ENCODE measurements at places on chromosomes 1 and 21.

- DNase-seq = no peak
Measured at GRCh38 chr1:31576743-31577455, 584 bp downstream of the TINAGL1 start.

GRCh38 chr1:245172026-245172425, 17.2 kb downstream of the KIF26B start:
- no peak for DNase-seq

GRCh38 chr1:4461726-4462290, 192.6 kb upstream of the AJAP1 start:
- DNase-seq = no peak

DNA sequence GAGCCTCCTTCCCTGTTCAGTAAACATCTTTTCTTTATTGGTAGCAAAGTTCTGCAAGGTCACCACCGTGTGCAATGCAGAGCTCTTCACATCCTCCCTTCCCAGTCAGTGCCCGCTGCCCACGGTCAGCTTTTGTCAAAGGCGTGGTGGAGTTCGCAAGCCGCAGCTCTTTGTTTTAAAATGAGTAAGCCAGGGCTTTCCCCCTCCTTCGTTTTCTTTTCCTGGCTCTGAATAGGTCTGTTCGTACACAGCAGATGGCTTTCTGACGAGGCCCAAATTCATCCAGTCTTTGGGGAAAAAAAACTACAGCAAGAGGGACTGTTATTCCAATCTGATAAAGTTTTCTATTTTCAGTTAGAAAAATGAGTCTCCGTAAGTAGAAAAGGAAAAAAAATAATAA, 153.2 kb downstream of the LRIG2 start:
- no peak for DNase-seq

GRCh38 chr1:217617126-217617525, 13.8 kb downstream of the GPATCH2 start:
- no peak for DNase-seq

DNA sequence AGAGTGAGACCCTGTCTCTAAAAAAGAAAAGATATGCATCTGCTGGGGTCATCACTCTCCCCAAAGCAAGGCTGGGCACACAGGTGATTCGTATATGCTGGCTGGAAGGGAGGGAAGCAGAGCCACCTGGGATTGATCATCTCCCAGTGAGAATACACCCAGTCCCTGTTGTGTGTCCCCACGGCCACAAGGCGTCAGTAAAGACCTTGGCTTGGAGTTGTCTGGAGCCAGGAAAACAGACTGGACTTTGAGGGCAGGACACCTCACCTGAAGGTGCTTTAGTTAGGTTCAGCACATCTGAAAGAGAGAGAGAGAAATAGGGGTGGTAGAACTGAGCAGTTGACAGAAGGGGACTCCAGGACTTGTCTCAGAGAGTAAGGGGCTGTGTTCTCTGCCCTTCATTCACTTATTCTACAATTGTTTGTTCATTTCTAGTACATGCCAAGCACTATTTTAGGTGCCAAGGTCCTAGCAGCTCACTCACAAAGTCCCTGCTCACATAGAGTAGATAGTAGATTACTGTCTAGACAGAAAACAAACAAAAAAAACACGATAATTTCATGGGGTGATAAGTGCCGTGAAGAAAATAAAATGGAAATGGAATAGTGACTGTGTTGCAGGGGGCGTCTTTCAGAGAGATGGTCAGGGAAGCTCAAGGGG, 13.5 kb downstream of the CITED4 start:
- DNase-seq = peak; percentile 66

- peak; percentile 29 for DNase-seq
Measured at GRCh38 chr1:205042911-205043806, at the start of gene CNTN2. CNTN2 (plus strand) TSS chr1:205043212; CDS start chr1:205053186, 9,974 bp downstream.

- no peak for DNase-seq
Measured at GRCh38 chr1:83682132-83682531, 316.8 kb downstream of the TTLL7 start.

DNA sequence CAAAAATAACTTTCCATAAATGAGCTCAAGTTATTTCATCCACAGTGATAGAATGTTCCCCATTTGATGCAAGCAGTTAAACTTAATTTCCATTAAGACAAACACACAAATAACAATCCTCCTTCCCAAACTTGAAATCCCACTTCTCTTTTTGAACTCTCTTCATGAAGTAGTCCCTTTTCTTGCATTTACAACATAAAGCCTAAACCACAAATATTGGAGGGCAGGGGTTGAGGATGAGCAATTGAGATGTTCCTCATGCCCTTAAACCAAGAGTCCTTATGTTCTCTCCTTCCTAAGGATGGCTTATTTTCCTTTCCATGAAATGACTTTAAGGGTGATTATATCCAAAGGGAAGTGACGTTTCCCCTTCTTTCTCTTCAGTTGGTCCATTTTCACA, 228.8 kb downstream of the DISC1 start:
- DNase-seq = no peak

GRCh38 chr1:42931911-42932422, 26.7 kb downstream of the SLC2A1 start:
- DNase-seq = peak; percentile 92

DNA sequence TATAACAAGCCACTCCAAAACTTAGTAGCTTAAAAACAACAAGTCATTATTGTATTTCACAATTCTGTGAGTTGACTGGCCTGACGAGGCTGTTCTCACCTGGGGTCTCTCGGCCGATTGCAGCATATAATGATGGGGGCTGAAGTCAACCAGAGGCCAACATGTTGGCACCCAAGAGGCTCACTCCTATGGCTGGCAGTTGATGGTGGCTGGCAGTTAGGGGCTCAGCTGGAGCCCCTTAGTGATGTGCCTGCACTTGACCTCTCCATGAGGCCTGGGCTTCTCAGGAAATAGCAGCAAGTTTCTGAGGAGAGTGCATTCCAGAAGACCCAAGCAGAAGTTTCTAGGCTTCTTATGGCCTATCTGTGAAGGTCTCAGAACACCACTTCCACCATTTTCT, 459.4 kb downstream of the NPHP4 start:
- DNase-seq = no peak

- DNase-seq = no peak
Measured at GRCh38 chr1:197467881-197468280, 199.8 kb downstream of the CRB1 start.

GRCh38 chr21:18603980-18604379, 200.4 kb upstream of the TMPRSS15 start:
- DNase-seq = no peak

DNA sequence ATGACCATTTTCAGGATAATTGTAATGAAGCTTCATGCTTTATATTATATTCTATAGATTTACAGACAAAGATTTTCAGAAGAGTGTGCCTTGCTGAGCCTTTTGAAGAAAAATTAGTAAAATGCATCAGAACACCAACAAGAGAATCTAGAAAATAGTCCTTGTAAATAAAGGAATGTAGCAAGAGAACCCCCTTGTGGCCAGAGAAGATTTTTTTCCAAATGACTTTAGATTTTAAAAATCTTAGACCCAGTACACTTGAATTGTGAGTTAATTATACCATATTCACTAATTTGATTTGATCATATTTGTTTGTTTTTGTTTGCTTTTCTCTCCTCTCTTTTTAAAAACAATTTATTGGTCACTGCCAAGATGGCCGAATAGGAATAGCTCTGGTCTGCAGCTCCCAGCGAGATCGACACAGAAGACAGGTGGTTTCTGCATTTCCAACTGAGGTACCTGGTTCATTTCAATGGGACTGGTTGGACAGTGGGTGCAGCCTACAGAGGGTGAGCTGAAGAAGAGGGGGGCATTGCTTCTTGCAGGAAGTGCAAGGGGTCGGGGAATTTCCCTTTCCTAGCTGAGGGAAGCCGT, 12.8 kb upstream of the IFI44L start:
- peak; percentile 49 for DNase-seq

DNA sequence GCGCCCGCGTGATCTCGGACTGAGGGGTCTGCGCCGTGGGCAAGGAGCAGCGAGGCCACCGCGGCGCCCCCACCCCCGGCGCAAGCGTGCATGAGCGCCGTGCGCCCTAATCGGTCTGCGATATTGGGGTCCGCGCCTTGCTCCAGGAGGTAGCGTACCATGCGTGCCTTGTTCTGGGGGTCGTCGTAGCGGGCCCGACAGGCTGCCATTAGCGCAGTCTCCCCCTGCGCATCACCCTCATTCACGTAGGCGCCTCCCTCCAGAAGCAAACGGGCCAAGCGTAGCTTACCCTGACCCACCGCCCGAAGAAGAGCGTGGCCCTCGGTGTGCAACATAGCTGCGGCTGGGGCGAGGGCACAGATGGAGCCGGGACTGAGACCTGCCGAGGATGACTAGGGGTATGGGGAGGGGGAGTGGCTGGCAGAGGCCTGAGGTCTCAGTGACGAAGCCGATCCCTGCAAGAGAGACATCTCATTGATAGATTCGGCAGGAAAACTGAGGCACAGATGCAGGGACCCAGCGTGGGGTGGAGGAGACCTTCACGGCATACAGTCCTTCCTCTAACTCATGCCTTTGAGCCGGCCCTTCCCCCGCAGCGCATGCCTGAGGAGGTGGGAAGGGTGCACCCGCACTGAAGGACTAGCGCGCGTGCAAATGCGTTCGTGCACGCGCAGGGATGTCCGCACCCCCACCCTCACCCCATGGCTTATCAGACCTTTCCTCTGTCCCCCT, 2.8 kb downstream of the ANKRD34A start:
- peak; percentile 59 for DNase-seq

- no peak for DNase-seq
Measured at GRCh38 chr1:86865973-86866637, 47.8 kb downstream of the SELENOF start.

DNA sequence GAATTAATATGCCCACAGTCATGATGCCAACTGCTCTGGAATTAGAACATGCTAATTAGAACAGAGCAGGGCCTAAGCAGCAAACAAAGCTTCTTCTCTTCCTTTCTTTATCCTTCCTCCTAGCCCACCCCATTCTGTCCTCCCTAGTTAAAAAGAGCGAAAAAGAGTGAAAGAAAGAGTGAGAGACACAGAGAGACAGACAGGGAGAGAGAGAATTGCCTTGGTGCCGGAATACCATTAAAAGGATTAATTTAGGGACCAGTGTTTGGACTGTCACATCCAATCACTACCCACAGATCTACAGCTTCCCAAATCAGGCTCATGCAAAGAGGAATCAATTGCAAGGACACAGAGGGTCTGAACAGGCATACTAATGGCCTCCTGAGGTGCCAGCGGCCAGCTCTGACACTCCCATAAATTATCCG, 7.0 kb downstream of the ERI3 start:
- no peak for DNase-seq

DNA sequence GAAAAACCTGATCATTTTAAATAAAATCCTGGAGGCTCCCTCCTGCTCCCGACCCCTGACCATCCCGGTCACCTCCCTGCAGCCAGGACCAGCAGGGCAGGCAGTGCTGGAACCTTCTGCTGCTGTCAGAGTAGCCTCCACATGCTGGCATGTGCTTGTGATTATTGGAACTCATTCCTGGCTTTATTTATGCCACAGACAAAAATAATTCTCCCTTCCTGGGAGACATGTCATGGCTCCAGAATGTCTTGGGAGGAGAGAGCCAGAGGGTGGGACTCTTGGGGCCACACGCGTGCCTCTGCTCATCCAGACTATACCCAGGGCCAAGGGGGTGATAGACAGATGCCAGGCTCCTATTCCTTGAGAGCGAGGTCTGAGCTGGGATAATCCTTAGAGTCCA, 183.6 kb upstream of the RAB4A start:
- DNase-seq = no peak

GRCh38 chr1:3499611-3500010, 45.1 kb downstream of the ARHGEF16 start:
- no peak for DNase-seq

DNA sequence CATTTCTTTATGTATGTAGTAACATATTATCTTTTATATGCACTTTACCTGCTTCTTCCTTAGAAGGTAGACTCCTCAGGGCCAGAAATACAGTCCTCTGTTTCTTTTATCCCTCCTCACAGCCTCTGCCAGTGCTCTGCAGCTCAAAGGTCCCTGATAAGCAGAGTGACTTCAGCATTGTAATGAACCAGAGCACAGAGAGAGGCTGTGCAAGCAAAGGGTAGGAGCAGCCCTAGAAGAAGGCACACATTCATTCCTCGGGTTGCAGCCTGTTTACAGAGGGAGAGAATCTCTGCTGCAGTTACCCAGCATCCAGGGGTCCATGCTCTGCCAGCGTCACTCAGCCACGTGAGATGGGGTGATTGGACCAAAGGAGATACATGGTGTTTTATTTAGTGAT, 101.1 kb downstream of the RHOU start:
- no peak for DNase-seq

- DNase-seq = no peak
Measured at GRCh38 chr1:166379447-166379846, 212.6 kb upstream of the FAM78B start.

DNA sequence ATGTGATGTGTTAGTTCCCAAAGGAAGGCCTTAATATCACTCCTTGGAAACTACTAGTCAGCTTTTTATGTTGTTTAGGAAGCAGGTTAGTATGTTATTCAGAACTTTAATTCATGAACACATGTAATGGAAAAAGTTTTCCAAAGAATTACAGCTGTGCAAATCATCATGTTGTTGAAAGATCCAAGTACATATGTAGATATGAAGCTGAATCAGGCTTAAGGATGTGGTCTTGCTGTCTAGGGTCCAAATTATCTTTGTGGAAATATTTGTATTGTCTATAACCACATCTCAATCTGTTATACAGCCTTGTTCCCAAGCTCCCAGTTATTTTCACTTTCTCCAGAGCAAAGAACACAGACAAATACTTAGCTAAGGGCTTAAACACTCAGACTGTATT, 231.6 kb downstream of the TPR start:
- no peak for DNase-seq

DNA sequence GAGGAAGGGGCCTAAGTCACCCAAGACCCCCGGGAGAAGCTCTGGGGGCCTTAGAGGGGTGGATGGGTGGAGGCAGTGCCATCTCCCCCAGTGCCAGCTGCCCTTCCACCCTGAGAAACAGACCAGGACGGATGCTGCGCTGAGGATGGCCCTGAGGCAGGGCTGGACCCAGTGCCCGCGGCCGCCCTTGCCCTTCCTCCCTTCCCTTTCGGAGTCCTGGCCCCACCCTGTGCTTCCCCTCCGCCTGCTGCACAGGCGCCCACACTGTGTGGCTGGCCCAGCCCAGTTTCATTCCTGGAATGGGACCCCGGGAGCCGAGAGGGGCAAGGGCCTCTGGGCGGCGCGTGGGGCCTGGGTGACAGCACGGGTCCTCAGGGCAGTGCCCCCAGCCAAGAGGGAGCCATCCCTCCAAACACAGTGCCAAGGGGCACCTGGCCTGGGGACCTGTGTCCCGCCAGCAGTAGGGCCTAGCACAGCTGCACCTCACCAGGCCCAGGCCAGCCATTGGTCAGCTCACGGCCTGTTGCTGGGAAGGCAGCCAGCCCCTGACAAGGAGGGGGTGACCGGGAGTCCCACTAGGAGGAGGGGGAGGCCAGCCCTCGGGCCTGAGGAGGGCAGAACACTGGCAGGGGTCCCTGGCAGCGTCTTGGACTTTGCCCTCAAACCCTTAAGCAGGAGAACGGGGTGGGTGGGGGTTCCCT, 13.4 kb upstream of the SKI start:
- DNase-seq = no peak

- DNase-seq = no peak
Measured at GRCh38 chr1:10691740-10692125, 104.7 kb downstream of the CASZ1 start.

- DNase-seq = no peak
Measured at GRCh38 chr1:227388214-227389168, 70.2 kb upstream of the CDC42BPA start.

- DNase-seq = peak; percentile 23
Measured at GRCh38 chr1:24762133-24762676, 17.0 kb downstream of the CLIC4 start.
